ENCODE measurements at places on chromosomes 3 and 15.

DNA sequence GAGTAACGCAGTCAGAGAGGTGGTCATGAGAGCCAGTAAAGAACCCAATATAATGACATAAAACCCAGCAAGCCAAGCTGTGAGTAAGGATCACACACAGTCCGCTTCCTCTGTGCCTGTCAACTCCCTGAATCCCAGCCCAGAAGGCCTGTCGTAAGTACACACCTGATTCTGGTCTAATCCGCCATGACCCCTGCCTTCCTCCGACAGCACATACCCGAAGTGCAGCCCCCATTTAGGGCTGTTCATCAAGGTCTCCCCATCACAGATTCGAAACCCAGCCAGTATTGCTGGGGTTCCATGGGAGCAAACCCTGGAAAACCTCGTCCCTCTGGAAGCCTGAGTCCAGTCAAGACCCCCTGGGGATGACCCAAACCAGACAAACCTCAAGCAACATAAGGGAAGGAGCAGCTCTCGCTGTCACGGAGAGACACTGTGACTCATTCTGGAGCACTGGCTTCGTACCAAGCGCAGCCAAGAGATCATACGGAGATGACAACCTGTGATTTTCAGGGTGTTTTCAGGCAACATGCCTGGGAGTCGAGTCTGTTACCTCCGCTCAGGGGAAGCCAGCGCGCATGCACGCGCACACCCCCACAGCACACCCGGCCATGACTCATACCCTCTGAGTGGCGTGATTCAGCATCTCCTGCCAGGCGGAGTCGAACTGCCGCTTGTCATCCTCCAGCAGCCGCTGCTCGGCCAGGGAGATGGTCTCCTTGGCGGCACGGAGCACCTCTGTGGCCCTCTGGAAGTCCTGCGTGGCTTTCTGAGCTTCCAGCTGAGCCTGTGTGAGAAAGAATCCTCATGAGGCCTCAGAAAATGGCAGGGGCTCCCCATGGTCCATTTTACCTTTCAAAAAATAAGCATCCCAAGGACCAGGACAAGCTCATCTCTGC, 63.0 kb downstream of the SH3BP5 start:
- DNase-seq = peak; percentile 73

- no peak for DNase-seq
Observed at GRCh38 chr3:14131134-14131533, 6.3 kb downstream of the TMEM43 start.

- no peak for DNase-seq
Observed at GRCh38 chr15:90595763-90596155, 66.0 kb downstream of the CRTC3 start.

DNA sequence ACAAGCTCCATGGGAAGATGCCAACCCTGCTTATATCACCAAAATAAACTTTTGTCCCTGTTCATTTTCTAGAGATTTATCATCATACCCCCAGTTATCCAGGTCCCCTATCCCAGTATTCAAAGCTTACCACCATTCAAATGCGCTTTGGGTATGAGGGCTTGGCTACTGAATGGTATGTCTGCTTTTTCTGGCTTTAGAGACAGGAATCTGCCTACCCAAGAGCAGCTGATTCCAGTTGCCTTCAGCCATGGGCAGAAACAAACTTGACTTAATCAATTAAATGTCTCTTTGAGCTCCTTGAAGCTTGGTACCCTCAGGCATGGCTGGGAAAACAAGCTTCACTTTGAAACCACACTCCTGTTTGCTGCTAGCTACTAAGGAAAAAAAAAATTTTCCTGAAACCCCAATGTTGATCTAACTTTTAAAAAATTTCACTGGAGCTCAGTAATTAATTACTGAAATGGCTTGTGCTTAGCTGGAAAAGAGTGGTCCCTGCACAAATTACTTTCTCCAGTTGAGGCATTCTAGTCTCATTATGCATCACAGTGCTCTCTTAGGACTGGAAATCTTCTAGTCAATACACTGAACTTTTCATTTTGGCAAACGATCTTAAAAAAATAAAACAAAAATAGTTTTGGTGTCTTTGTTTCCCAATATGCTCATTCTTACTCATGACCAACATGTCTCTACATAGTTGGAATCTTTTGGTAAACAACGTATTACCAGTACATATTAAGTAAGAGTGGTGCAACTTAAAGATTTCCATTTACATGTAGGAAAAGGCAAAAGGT, 242.8 kb downstream of the DTWD1 start:
- no peak for DNase-seq

DNA sequence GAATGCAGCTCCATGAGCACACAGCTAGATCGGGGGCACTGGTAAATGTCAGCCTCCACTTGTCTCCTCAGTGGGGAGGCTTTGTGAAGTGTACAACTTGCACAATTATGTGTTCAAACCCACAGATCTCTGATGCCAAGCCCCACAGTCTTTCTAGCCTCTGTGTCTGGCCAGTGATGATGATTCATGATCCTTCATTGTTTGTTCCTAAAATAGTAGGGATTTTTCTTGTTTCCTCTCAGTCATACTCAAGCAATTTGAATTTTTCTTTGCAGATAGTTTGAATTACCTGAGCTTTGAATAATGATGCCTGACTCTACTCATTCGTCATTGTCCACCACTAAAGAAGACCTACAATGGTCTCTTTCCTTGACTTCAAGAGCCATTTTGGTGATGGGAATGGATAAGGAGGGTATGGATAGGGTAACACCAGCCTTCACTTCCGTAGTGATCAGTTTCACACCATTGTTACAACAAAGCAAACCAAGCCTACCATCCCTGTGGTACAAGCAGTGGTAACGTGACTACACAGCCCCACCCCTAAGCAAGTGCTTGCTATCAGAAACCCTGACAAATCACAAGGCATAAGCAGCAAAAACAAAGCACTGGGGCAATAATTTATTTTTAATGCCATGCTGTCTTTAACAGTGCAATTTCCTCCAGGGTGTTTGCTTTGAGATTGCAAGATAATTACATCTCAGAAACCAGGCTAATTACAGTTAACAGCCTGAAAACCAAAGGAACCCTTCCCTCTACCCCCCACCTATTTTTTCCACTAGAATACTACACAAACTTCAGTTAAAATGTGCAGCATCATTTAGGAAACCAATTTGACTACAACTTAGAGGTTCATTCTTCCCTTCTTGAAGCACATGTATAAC, 114.1 kb upstream of the PPP2R3A start:
- no peak for DNase-seq

GRCh38 chr3:190486908-190487607, 26.8 kb upstream of the IL1RAP start:
- no peak for DNase-seq

- no peak for DNase-seq
Observed at GRCh38 chr15:64144192-64144564, 7.4 kb upstream of the SNX22 start.

- DNase-seq = no peak
Observed at GRCh38 chr3:51394541-51394940, 3.5 kb downstream of the RBM15B start.

GRCh38 chr15:52960283-52960682, 170.1 kb upstream of the ONECUT1 start:
- DNase-seq = no peak

DNA sequence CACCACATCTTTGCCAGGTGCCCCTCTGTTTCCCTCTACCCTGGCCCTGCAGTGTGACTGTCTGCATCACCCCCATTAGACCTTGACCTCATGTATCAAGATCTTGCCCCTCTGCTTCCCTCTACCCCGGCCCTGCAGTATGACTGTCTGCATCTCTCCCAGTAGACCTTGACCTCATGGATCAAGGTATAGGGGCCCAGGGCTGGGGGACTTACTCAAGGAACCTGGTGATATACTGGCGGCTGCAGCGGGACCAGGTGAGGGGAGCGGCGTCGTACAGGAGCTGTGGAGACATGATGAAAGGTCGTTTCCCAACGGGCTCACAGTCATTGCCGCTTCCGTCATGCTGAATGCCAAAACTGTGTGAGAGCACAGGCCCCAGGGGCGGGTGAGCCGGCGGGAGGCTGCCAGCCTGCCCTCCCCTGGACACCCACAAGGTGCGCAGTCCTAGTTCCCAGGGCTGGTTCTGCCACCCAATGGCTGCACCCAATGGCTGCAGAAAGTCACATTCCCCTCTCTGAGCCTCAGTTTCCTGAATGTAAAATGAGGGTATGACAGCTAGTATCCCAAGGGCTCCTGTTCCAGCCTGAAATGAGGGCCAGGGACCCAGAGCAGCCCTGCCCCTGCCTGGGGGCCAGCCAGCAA, 23.1 kb downstream of the ADAMTS7 start:
- DNase-seq = no peak

DNA sequence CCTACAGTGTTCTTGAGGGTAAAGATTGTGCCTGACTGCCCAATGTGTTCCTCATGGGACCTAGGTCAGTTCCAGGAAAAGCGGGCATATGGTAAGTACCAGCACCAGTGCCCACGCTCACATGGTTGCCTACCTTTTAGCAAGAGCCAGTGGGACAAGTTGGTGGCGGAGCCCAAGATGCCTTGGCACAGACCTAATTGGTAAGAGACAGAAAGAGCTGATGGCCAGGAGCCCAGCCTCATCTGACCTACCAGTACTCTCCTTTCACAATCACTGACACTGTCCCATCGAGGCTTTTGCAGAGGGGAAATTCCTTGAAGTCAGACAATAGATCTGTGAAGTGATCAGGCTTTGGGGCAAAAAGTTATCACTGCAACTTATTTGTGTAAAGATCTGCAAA, 98.4 kb upstream of the BCL6 start:
- no peak for DNase-seq

DNA sequence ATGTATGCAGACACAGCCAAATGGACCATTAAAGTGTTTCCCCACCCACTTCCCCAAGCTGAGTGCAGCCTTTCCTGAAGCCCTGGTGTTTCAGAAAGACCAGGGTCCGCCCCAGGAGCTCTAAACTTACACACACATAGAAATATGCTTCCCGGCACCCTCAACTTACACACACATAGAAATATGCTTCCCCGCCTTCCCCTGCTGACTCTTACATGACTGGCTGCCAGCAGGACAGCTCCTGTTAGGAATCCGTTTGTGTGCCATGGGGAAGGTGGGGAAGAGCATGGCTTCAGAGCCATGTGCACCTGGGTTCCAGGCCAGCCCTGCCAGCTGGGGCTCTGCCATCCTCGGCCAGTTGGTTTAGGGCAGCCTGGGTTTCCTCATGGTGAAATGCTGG, 3.6 kb downstream of the CLEC3B start:
- no peak for DNase-seq

DNA sequence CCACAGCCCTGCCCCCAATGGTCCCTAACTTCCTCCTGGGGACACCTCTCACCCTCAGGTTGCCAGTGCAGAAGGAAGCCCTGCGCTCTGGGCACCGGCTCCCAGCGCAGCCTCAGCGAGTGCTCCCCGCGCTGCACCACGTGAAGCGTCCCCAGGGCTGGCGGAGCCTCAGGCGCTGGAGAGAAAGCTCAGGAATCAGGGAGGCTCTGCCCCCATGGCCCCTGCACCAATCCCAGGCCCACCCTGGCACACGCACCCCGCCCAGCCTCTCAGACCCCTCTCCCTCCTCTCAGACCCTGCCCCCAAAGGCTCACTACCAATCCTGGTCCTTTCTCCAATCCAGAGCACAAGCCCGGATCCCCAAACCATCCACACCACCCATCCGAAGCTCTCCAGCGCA, 6.9 kb downstream of the COL7A1 start:
- DNase-seq = no peak

- DNase-seq = no peak
Observed at GRCh38 chr3:62611541-62612240, 238.3 kb upstream of the FEZF2 start.

DNA sequence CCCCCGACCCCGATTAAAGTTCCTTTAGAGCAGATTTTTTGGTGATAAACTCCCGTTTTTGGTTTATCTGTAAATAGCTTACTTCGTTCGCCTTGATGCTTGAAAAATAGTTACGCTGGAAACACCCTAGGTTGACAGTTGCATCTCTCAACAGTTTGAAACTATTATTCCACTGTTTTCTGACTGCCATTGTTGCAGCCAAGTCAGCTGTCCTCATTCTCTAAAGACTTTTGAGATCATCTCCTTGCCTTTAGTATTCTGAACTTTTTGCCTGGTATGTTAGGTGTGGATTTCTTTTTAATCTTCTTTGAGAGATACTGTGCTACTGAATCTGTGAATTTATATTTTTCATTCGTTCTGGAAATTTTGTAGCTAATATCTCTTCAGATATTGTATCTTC, 122.7 kb upstream of the NSMCE3 start:
- DNase-seq = no peak

DNA sequence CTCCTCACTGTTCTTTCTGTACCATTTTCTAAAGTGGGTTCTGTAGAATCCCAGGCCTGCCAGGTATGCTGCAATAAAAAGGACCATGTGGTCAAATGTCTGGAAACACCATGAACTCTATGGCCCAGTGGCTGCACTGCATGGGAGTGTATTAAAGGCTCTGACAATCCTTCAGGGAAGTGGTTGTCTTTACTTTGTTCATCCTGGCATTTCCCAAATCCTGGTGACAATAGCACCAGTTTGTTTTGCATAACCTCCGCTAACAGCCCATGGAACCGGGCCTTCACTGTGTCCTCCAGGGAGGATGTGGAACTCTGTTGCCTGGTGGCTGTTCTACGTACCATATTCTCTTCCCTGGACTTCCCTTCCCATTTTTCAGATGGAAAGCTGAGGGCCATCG, 11.2 kb upstream of the DUSP7 start:
- no peak for DNase-seq

DNA sequence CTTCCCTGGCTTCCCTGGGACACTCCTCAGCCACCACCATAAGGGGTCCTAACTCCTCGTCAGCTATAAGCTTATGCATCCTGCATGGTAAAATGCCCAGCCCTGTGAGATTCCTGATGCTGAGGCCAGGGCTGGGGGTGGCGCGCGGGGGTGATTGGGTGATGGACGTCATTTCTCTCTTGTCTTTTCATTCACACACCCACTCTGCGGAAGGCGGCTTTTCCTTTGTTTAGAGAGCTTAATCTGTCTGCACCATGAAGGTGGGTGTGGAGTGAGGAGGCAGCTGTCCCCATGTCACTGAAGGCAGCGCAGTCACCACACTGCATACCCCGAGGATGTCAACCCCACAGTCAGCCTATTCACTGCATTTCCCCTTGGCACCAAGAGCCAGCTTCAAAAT, 110.0 kb upstream of the NSMCE3 start:
- no peak for DNase-seq

GRCh38 chr3:29746163-29746760, 465.4 kb downstream of the RBMS3 start:
- no peak for DNase-seq

- no peak for DNase-seq
Observed at GRCh38 chr3:126510308-126510910, 7.2 kb downstream of the UROC1 start.

GRCh38 chr15:73050561-73051295, 1.5 kb upstream of the NEO1 start:
- no peak for DNase-seq

DNA sequence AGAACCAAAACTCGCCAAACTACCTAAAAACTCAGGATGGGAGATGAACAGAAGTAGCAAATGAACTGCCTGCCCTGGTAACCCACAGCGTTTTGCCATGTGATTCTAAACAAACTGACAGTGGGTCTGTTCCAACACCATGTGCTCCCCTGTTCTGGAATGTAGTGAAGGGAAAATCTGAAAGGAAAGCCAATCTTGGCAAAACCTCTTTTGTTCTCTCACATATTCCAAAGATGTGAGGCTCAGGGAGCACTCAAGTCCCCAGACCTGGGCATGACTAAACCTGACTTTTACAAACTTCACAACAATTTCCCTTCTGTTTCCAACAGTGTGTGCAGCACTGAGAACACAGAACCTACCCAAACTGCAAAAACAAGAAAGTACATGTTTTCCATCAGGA, 116.1 kb downstream of the IMPG2 start:
- no peak for DNase-seq

All from activated T-cell treated with anti-CD3 and anti-CD28 coated beads for 1 hour (primary cell).